ENCODE measurements at places on chromosomes 7 and 10.

DNA sequence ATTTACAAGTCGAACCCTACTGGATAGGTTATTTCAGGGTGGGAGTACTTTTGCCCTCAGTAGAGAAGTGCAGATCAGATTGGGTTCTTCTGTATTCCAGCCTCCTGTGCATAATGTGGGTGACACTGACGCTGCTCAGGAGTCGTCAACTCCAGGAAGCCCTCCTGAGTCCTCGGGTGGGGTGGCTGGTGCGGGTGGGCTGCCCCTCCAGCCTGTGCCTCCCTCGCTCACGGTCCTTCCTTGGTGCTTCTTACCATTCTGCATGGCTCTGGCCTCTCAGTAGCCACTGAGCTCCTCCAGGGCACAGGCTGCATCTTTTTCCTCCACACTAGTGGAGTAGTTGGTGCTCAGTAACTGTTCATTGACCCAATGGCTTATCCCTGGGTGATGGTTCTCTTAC lies 4.3 kb downstream of the CDH23 start:
- no peak for DNase-seq

- no peak for DNase-seq
Measured at GRCh38 chr7:109763611-109764010, 1193.9 kb downstream of the DNAJB9 start.

GRCh38 chr7:98399462-98399861 lies 1.4 kb downstream of the BAIAP2L1 start:
- no peak for DNase-seq

DNA sequence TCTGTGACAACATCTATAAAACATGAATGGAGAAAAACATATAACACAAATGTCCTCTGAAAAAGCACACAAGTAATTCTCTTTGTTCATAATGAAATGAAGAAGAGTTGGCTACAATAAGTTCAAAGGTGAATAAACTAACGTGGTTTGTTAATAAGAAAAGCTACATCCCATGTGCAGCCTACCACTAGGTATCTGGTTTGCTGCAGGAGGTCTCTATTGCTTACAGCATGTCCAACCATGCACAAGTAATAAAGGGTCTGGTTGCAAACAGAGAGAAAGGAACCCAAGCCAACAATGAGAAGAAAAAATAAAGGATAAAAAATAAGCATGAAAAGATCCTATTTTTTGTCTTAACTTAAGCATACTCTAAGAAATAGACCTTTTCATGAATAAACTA lies 139.2 kb downstream of the CHCHD3 start:
- DNase-seq = no peak

DNA sequence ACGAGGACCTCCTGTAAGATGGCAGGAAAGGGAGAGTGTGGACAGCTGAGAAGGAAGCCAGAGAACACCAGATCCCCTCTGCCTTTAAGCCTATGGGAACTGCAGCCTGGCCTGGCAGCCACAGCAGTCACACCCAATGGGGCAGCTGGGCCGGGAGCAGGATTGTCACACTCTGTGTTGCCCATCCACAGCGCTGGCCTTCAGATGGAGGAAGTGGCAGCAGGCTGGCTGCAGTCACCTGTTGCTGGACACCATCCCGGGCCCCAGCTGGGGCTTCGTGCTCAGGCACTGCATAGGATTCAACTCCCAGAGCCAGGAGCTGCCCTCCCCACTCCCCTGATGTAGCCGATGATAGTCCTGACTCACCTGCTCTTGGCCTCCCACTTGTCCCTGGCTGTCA lies 114.4 kb downstream of the COL13A1 start:
- no peak for DNase-seq

- no peak for DNase-seq
Measured at GRCh38 chr10:105800641-105801040, 1159.6 kb downstream of the SORCS3 start.

- DNase-seq = no peak
Measured at GRCh38 chr7:151115836-151116418, 29.7 kb downstream of the AGAP3 start.

DNA sequence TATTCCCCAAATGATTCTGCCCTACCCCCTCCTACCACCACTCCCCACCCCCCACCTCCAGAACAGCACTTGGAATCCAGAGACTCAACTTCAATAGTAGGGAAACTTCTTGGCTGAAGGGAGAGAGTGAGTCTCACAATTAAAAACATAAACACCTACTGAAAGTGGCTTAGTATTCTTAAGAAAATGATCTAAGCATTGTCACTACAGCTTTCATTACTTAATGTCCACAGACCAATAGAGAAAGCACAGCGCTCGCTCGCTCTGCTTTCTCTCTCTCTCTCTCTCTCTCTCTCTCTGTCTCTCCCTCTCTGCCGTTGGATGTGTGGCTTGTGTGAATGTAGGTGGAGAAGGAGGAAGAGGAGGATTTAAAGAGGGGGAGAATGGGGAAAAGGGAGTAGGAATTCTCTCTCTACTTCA lies 1.5 kb upstream of the SEMA3A start:
- DNase-seq = no peak
